Left hindlimb (tissue), 1 donor: ENCODE measurements at places on chromosomes 6 and 20.

GRCh38 chr20:24778585-24779031 lies 170.5 kb upstream of the CST7 start:
- DNase-seq = peak; percentile 50

GRCh38 chr6:105814745-105815536 lies 271.2 kb upstream of the PRDM1 start:
- DNase-seq = no peak

- DNase-seq = no peak
These were observed 712.9 kb upstream of the MAP3K7 start for GRCh38 chr6:91299544-91300491.

DNA sequence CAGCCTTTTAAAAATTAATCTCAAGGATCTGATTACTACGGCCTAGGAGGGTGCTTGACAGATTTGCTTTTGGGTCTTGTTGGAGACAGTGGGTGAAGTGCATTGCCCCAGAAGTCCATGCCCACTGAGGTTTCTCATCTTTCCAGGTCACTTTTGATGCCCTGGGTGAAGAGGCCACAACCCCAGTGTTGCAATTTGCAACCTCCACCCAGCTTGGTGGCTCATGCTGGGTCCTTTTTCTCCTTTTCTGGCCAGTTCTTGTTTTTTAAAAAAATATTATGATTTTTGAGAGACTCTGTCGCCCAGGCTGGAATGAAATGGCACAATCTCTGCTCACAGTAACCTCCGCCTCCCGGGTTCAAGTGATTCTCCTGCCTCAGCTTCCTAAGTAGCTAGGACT lies 9.4 kb downstream of the STX11 start:
- no peak for DNase-seq

DNA sequence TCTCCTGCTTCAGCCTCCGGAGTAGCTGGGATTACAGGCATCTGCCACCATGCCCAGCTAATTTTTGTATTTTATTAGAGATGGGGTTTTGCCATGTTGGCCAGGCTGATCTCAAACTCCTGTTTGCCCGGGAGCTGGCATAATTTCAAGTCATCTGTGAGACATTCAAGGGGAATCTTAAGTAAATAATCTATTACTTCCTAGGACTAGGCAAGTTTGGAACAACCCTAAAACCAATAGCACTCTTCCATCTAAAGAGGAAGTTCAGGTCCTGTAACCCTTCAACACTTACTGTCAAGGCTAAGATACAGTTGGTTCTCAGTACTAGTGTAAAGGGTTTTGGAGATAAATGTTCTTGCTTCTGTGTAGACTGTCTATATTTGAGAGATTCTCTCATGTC lies 267.8 kb upstream of the IRAK1BP1 start:
- DNase-seq = no peak

DNA sequence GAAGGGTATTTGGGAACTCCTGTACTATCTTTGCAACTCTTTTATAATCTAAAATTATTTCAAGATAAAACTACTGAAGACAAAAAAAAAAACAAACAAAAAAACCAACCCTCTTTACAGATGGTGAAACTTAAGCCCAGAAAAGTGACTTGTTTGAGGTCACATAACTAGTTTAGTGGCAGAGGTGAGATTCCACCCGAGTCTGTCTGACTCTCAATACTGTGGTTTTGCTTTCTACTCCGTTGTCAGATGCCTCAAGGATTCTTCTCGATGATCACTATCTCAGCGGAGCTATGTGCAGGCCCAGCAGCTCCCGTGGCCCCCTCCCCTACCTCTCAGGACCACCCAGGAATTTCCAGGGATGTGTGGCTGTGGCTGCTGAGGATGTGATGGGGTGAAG lies 36.1 kb upstream of the KCNB1 start:
- no peak for DNase-seq

GRCh38 chr6:13838616-13839015 lies 24.3 kb upstream of the MCUR1 start:
- no peak for DNase-seq

DNA sequence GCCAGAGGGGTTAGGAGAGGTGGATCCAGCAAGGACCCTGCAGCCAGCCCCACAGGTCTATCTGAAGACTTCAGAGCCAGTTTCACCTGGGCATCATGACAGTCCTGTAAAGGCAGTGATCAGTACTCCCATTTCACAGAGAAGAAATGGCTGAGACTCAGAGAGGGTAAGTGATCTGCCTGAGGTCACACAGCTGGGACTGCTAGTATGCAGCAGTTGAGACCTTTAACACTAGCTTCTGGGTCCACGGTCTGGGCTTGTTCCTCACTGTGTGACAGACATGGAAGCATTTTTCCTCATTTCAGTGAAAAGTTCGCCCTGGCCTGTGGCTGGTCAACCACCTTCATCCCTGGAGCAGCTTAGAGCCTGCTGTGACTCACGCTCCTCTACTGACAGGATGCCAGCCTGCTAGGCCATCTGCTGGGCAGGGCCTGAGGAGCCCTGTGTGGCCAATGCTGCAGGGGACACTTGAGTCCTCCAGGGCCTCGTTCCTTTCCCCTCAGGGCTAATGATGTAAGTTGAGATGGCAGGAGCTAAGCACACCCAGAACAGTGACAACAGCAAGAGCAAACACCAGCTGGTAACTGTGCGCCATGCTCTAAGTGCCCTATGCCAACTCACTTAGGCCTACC lies 192.0 kb downstream of the LRFN2 start:
- no peak for DNase-seq

GRCh38 chr20:40676491-40677269 lies 12.4 kb downstream of the MAFB start:
- no peak for DNase-seq
